SHP77 (cell line): ENCODE measurements at places on chromosomes 7 and 10.
A peak's percentile ranks its signal among the peaks of the same experiment; 100 is the strongest.

GRCh38 chr7:45888185-45888992, at the start of gene IGFBP1:
Gene IGFBP1 (plus strand): TSS chr7:45888488. CDS start chr7:45888653, 165 bp downstream.
- no peak for DNase-seq

DNA sequence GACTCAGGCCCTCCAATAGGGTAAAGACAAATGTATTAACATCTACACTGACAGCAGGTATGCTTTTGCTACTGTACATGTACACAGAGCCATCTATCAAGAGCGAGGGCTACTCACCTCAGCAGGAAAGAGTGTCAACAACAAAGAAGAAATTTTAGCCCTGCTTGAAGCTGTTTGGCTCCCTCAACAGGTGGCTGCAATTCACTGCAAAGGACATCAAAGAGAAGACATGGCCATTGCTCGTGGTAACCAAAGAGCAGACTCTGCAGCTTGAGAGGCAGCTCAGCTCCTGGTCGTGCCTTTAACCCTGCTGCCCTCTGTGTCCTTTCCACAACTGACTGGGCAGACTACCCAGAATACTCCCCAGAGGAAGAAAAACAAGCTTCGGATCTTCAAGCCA, 5.1 kb downstream of the AKR1B15 start:
- no peak for DNase-seq

DNA sequence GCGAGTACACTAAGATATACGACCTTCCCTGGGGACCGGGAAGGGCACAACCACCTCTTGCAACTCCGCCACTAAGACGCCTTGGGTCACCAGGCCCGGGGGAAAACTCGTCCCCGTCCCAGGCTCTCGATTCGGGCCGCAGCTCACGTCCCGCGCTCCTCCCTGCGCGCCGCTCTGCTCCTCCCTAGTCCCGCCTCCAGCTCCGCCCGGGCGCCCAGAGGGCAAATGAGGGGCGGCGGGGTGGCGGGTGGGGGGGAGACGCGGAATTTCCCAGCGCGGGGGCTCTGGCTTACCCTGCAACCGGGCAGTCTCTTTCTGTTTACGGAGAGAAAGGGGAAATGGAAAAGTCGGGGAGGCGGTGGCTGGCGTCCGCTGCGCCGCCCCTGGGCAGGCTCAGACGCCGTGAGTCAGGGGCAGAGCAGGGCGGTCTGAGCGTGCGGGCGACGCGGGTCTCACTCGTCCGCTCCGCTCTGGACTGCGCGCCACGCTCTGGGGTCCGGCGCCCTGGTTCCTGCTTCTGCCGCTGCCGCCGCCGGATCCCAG, at the start of gene MAP3K8:
Gene MAP3K8, plus strand, starts transcription at position 455 of the 543 bp plus-strand sequence. CDS start 4,755 bp downstream, outside the sequence.
- no peak for DNase-seq

DNA sequence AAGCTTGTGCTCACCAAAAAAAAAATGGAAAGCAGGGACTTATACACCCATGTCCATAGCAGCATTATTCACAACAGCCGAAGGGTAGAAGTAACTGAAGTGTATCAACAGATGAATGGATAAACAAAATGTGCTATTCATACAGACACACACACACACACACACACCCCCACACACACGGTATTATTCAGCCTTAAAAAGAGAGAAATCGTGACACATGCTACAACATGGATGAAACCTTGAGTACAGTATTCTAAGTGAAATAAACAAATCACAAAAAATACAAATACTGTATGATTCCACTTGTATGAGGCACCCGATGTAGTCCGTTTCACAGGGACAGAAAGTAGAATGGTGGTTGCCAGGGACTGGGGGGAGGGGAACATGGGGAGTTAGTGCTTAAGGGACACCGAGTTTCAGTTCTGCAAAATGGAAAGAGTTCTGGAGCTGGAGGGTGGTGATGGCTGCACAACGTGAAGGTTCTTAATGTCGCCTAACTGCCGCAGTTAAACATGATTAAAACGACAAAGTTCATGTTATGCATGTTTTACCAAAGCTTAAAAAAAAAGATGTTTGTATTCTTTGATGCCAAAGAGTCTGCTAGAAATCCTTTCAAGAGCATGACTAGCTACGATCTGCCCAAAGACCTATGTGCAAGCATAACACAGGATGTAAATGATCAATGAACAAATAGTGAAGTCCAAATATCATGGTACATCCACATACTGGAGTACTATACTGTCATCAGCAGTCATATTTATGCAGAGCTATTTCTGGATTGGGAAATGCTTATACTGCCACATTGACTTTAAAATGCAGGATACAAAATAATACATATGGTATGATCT, 7.2 kb downstream of the TNS3 start:
- DNase-seq: no peak

- DNase-seq: no peak
Observed at GRCh38 chr7:21941611-21942141, 4.0 kb downstream of the CDCA7L start.

GRCh38 chr10:9268176-9268575, 1213.7 kb downstream of the GATA3 start:
- DNase-seq: no peak

DNA sequence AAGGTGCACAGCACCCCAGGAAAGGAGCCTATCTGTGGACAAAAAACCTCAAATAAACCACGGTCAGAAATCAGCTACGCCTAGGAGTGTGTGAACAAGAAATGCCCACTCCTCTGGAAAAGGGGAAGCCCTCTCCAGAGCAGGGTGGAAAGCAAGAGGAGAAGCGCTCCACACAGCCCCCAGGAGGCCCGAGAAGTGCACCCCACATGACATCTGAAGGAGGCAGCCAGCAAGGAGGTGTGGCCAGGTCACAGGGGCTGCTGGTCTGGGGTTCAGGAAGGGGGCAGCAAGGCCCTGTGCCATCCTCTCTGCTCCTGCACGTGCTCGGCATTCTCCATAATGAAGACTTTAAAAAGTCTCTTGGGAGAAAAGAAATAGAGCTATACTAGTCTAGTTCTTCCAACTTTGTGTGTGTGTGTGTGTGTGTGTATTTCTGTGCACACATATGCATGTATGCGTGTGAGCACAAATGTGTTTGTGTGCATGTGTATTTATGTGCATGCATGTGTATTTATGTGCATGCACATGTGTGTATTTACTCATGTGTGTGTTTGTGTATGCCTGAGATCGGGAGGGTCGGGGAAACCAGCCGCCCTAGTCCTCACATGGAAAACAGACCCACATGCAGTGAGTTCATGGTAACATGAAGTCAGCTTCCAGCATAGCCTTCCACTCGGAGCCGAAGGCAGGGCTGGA, 76.5 kb downstream of the TNS3 start:
- DNase-seq: no peak

DNA sequence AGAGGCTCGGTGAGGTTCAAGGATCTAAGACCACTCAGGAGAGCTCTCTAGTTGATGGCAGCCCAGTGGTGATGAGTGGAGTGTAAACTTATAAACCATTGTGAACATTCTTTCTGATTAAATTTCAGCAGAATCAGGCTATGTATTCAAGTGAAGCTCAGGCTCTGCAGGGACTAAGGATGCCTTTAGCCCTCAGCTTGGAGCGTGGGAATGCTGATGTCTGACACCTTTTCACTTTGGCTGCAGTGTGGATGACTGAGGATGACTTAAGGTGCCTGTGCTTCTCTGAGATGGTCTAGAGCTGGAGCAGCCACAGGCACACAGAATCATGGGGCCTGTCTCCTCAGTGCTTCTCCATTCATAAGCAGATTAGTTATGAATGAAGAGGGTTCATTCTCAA, 150.4 kb downstream of the SORCS3 start:
- DNase-seq: no peak

GRCh38 chr7:23955145-23955544, 245.1 kb downstream of the STK31 start:
- DNase-seq: no peak

DNA sequence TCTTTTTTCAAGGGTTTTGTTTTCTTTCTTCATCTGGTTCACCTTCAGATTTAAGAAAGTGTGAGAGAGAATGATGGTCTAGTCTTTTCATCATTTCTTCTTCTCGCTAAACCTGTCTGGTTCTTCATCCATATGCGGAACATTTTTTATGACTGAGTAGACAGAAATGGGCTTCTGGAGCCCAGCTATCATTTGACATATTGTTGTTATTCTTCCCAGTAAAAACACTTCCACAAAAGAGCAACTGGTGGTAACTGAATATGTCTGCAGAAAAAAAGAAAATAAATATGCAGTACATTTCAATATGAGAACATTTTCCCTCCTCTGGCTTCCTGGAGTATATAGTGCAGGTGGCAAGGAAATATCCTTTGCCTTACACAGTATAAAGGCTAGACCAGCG, 209.5 kb downstream of the JCAD start:
- DNase-seq: no peak

GRCh38 chr10:115968236-115968635, 304.8 kb downstream of the GFRA1 start:
- DNase-seq: no peak

DNA sequence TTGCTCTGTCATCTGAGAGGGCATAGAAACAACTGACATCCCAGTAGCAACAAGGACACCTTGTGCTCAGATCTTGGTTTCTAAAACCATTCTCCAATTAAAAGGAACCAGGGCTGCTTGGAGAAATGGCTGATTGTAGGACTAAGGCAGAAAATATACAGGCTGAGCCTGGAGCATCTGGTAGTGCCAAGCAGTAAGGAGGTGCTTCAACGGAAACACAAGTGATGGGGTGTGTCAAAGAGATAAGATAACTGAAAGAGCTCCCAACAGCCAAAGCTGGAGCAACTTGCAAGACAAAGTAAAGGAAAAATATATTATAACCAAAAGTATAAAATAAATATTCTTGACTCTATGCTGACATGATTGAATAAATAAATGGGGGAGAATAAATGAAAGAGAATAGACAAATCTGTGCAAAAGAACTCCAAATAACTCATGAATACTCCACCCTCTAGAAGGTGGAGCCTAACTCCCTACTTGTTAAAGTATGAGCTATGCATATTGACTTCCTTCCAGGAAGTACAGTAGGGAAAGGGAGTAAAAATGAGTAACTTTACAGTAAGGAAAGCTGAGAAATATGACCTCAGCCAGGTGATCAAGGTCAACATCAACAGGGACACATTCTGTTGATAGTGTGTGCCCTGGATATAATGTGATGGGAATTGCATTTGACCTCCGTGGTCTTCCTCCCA, 162.4 kb downstream of the NOC3L start:
- no peak for DNase-seq

DNA sequence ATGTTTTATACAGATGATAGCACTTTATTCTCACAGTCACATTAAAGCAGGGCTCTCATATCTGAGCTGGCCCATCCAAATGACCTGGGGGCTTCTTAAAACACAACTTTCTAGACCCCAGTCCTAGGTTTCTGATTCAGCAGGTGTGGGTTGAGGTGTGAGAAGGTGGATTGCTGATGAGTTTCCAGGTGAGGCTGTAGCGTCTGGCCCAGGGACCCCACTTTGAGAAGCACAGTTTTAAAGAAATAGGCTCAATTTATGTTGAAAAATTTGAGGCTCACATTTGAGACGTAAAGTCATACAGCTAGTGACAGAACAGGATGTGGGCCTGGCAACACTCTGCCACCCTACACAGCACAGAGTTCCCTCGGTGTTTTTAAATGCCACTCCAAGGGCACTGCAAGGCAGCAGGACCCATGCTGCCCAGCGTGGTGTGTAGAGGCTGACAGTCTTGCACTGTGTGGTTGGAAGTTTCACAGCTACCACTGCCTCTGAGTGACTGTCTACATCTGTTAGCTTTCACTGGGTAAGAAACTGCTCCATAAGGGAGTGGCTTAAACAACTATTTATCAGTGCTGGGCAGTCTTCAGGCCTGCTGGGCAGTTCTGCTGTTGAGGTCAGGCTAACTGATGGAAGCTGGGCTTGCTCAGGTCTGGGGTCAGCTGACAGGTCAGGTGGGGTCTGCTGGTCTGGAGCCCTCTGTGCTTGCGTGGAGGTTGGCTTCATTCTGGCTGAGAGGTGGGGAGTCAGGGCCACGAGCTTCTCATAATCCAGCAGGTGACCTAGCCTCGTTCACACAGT, 319.7 kb downstream of the CXCL12 start:
- DNase-seq: no peak

GRCh38 chr7:107659666-107660065, 962 bp upstream of the SLC26A4 start:
- no peak for DNase-seq

GRCh38 chr7:44617225-44617890, 10.9 kb downstream of the OGDH start:
- DNase-seq: no peak

DNA sequence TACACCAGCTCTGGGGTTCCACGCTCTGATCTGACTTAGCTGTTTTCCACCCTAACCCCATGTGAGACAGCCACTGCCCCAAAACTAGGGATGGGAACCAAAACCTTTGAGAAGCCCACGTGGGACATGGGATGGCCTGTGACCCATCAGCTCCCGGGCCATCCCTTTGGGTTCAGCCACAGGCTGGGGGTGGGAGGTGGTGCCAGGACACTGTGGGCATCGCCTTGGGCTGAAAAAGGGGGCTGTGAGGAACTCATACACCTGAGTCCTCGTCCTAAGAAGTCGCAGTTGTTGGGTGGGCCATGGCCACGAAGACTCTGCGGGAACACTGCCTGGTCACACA, 379.1 kb downstream of the DNAJB6 start:
- DNase-seq: no peak

DNA sequence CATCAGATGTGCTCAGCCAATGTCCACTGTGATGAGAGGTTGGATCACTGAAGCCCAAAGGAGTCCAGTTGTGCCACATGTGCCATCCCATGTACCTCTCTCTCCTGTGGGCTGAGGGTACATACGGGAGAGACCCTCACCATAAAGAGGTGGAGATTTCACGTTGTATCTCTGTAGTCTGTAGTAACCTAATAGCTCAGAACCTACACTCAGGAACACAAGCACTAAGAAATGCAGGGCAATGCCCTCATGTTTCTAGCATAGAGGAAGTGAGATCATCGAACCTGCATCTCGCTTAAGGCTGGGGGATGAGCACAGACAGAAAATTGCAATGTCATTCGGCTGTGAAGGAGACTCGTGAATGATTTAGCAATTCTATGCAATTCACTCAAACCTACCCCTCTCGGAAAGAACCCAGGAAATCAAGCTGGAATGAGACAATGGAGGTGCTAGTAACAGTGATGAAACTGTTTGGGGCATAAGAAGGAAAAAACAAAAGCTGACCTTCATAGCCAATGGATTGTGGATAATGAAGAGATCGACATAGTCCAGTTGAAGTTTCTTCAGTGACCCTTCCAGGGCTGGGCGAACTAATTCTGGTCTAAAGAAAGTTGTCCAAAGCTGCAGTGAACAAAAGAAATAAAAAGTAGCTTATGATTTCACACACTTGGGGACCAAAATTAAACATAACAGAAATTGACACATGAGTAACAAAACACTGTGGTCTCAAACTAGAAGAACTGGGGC, 80.3 kb upstream of the UCN3 start:
- DNase-seq: peak; percentile 85
